Cardiac fibroblast (primary cell): ENCODE measurements at places on chromosomes 11 and 22.

DNA sequence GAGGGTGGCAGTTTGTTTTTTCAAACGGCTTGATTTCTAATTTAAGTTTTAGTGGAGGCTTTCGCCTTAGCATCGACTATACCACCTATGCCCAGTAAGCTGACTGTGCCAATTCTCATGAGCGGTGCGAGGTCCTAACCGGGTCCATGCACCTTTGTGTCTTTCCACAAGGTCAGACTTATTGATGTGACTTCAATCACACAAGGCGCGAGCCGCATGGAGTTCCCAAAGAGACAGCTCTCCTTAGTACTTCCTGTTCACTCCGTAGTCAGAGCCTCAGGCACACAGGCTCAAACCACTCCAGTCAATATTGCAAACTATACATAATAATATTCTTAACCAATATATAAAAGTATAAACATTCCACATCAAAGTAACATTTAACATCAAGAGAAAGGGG is 18.2 kb downstream of the ST14 start:
- no peak for DNase-seq

DNA sequence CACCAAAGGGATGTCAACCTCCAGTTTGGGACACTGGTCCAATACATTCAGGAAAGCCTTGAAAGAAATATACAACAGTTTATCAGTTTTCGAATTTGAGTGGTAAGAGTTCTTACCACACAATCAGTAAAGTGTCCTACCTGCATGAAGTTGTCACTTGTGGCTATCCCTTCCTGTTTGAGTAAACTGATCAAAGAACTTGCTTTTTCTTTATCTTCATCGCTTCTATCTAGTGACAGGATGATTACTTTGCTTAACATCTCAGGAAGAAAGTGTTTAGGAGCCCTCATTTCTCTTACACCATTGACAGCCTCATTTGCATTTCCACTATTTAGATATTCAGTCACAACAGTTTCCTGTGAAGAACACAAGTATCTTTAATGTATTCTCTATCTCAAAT is 8.4 kb downstream of the EIF4G2 start:
- no peak for DNase-seq

DNA sequence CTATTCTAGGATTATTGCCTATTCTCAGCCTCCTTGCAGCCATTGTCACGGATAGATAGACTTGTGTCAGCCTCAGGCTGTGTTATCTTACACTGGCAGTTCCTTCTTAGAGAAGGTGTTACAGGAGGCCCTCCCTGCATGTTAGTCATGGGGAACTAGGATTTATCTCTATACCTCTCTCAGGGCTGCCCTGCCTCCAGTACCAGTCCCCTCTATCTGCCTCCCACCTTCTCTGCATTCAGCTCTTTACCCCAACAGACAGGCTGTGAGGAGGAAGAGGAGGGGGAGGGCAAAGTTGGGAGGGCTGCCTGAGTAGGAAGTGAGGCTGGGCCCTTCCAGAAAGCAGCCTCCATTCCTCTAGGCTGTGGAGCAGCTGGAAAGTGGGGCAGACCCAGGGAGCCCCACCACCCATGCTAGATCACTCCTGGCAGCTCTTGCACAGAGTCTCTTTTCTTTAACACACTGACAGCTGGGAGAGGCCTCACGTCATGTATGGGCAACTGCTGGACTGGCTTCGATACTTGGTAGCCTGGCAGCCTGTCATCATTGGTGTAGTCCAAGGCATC is 2.9 kb upstream of the IL18BP start:
- no peak for DNase-seq

DNA sequence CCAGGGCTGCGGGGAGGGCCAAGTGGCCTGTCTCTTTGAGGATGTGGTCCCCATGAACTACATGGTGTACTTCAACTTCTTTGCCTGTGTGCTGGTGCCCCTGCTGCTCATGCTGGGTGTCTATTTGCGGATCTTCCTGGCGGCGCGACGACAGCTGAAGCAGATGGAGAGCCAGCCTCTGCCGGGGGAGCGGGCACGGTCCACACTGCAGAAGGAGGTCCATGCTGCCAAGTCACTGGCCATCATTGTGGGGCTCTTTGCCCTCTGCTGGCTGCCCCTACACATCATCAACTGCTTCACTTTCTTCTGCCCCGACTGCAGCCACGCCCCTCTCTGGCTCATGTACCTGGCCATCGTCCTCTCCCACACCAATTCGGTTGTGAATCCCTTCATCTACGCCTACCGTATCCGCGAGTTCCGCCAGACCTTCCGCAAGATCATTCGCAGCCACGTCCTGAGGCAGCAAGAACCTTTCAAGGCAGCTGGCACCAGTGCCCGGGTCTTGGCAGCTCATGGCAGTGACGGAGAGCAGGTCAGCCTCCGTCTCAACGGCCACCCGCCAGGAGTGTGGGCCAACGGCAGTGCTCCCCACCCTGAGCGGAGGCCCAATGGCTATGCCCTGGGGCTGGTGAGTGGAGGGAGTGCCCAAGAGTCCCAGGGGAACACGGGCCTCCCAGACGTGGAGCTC is 13.5 kb downstream of the ADORA2A start:
- no peak for DNase-seq

DNA sequence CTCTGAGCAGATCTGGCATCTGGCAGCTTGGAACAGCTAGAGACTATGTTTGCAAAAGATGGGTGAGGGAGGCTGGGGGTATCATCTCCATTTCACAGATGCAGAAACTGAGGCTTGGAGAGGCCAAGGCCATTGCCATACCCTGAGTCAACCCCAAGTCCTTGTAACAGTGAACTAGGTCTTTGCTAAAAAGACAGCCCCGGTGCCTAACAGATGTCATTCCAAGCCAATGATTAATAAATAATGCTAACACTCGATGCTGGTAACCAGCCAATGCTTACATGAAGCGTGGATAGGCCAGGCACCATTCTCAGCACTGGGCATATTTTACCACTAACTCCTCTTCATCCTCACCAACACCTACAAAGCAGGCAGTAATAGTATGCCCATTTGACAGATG is 164.0 kb downstream of the MN1 start:
- DNase-seq: peak; percentile 44

GRCh38 chr11:29996016-29996415 is 20.8 kb downstream of the KCNA4 start:
- no peak for DNase-seq

DNA sequence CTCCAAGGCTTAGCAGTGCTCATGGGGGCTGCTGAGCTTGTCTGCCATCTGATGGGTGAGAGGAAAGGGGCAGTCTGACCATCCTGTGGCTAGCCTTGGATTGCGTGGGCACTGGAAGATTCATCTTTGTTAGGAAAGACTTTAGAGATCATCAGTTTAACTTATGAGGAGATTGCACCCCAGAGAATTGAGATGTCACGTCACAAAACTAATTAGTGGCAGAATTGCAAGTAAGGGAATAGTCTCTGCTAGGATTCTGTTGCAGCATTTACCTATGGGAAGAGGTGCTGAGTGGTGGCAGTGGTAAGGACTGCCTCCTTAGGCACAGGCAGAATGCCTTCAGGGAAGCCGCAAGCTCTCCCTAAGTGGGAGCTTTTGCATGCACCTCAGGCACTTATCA is 42.8 kb upstream of the HSPA8 start:
- DNase-seq: no peak

DNA sequence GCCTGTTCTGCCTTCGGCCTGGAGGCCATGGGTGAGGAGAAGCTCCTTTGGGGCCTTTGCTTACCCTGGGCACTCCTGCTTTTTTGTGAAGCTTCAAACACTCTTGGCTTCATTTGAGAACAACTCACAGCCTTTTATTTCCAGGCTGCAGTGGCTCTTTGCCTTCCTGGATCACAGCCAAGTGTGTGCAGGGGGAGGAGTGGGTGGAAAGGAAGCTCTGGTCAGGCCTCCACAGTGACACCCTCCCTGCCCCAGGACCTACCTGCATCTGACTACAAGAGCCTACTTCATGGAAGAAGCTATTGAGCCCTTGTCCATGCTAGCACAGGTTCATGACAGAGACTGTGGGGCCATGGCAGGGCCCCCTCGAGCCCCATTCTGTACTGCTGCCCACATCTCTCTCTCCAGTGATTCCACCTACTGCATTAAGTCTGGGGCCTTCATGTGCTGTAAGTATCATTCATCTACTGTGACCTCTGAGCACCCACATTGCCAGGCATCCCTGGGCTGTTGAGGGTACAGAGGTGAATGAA is 52.3 kb downstream of the GAB4 start:
- no peak for DNase-seq

GRCh38 chr22:22959147-22959827 is 71.7 kb downstream of the IGLL5 start:
- DNase-seq: peak; percentile 82

DNA sequence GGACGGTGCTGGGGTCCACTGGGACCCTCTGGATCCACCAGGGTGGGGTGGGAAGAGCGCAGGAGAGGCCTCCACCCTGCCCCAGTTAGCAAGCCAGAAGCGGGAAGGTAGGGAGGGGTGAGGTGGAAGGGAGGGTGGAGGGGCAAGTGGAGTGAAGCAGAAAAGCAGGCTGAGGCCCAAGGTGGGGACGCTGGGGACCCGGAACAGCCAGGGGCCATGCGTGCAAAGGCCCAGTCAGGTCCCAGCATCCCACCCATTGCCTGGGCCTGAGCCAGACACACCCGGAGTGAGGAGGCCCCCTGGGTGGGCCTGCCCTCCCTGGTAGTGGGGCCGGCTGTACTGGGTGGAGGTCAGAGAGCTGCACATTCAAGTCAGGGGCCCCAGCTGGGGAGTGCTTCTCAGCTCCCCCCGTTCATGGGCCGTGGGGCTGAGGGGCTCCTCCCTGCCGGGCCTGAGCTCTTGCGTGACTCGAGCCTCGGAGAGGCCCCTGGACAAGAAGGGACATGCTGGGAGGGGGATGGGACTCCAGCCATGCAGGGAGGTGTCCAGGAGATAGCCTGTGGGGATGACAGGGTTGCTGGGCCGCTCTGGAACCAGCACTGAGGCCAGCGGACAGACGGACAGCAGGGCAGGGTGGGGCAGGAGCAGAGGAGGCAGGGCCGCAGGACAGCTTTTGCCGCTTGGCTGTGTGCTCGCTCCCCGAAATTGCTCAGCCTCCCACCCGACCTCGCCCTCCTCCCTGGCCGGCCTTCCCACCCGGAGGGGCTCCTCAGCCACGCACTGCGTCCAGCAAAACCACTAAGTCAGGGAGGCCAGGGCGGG is 7.7 kb downstream of the TNNT3 start:
- no peak for DNase-seq

DNA sequence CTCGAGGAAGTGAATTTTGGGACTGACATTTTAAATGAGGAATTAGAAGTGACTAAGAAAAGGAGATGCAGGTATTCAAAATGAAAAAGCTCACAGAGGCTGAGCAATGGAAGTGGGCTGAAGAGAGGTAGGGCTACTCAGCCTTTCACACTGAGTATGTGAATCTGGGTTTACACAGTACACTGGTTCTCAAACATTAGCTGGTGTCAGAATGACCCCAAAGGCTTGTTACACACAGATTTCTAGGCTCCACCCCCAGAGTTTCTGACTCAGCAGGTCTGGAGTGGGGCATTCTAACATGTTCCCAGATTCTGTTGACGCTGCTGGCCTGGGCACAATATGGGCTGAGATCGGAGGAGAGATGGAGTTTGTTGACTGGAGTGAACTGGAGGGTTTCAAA is 32.8 kb downstream of the CADM1 start:
- DNase-seq: no peak

- DNase-seq: no peak
These were observed 16.9 kb downstream of the DUSP8 start for GRCh38 chr11:1554981-1555712.

DNA sequence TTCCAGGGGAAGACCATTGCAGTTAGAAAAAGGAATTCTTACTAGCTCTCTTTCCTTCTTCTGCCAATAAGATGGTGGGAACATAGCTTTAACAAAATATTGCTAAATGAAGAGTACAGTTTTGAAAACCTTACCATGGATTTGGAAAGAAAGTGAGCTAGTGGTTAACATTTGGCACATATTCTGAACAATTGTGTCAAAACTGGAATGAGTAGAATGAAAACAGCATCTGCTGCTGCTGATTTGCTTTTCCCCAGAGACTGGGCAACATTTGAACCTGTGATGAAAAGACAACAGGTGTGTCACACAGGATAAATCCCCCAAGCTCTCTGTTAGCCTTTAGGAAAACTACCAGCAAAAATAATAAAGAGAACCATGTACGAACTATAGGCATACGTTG is 761.4 kb downstream of the KCNA4 start:
- DNase-seq: no peak
